ENCODE measurements at places on chromosomes 4 and X. TPM values are rescaled to one million over a fixed set of nuclear protein-coding genes. Genes with fewer than 3 reads are reported as not detected.

Gene POU3F4
- polyA plus RNA-seq = not detected

Gene BMPR1B
- 7.3 TPM for polyA plus RNA-seq

Gene BEX5
- polyA plus RNA-seq = not detected

Gene CFAP47
- polyA plus RNA-seq = 0.03 TPM

Gene EREG
- 39.7 TPM for polyA plus RNA-seq

Gene ACOX3
- polyA plus RNA-seq = 8.7 TPM

Gene MAGEA8
- not detected for polyA plus RNA-seq
